ENCODE measurements at places on chromosomes 1 and 21. TPM values are rescaled to one million over a fixed set of nuclear protein-coding genes. Genes with fewer than 3 reads are reported as not detected.

DNA sequence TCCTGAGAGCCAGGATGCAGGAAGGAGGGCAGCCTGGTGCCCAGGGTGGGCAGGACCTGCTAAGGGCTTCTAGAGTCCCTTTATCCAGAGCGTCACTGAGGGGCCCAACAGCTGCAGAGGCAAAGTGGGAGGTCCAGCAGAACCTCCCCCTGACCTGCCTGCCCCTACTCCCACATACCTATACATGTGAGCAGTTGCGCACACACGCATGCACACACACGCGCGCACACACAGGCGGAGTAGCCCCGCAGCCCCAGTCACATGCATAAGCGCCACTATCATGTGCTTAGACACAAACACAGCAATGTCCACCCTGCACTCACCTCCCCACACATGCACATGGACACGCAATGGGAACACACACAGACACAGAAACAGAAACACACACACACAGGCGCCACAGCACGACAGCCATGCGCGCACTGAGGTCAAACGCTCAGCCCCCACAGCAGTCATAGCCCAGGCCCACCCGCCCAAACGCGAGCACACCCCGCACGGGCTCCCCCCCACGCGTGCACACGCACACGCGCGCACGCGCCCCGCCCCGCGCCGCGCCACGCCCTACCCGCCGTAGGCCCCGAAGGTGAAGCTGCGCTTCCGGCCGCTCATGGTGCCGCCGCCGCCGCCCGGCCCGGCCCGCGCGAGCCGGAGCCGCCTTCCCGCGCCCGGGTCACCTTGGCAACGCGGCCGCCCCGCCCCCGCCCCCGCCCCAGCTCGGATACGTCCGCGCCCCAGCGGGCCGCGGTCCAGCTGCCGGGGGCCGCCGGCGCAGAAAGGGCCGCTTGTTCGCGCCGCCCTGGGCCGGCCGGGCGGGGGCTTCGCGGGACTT is 17.7 kb downstream of the RAP1GAP start:
- no peaks in the 10 kb centered on the region for H3K36me3 ChIP-seq
- DNase-seq = peak; percentile 80
- no peak overlapping the region for H3K27ac ChIP-seq

Gene WLS
- 128 TPM for total RNA-seq

- H3K27me3 ChIP-seq = no peaks in the 10 kb centered on the region
- no peak overlapping the region for H3K27ac ChIP-seq
- no peak overlapping the region for H3K4me3 ChIP-seq
- no peak for DNase-seq
- H3K36me3 ChIP-seq = no peaks in the 10 kb centered on the region
These were observed 487.6 kb upstream of the CAMK1G start for GRCh38 chr1:209095627-209096595.

Gene SPATC1L
- total RNA-seq = 15.6 TPM

Gene AADACL4
- total RNA-seq = not detected

Gene OBSCN
- total RNA-seq = 24.6 TPM

Gene TRIM17
- total RNA-seq = 3.3 TPM

Gene TEDDM1
- total RNA-seq = not detected

DNA sequence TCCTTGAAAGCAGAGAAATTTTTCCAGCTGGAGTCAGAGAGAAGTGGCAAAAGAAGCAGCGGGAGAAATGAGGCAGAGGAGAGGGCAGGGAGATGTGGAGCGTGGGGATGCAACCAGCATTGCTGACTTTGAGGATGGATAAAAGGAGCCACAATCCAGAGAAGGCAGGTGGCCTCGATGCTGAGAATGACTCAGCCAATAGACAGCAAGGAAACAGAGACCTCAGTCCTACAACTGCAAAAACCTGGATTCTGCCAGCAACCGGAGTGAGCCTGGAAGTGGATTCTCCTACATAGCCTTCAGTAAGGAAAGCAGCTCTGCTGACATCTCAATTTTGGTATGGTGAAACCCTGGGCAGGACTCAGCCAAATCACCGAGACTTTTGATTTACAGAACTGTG is 128.9 kb upstream of the ATP1B1 start:
- H3K27ac ChIP-seq = no peak overlapping the region
- no peaks in the 10 kb centered on the region for H3K36me3 ChIP-seq
- no peak for DNase-seq
- no peaks in the 10 kb centered on the region for H3K4me1 ChIP-seq
- no peaks in the 10 kb centered on the region for H3K27me3 ChIP-seq

GRCh38 chr1:63922848-63923247 is 149.0 kb downstream of the ROR1 start:
- DNase-seq = no peak
- no peaks in the 10 kb centered on the region for H3K27me3 ChIP-seq
- H3K4me3 ChIP-seq = no peak overlapping the region
- peaks cover 46% of the 10 kb centered on the region for H3K4me1 ChIP-seq
- peak overlapping the region; percentile 84 for H3K27ac ChIP-seq

- no peak for DNase-seq
- no peak overlapping the region for H3K4me3 ChIP-seq
- no peaks in the 10 kb centered on the region for H3K36me3 ChIP-seq
- no peak overlapping the region for H3K27ac ChIP-seq
- no peaks in the 10 kb centered on the region for H3K27me3 ChIP-seq
- no peaks in the 10 kb centered on the region for H3K4me1 ChIP-seq
These were observed 57.3 kb downstream of the JAK1 start for GRCh38 chr1:64909031-64909430.

- no peaks in the 10 kb centered on the region for H3K4me1 ChIP-seq
- peaks cover 3% of the 10 kb centered on the region for H3K36me3 ChIP-seq
- no peaks in the 10 kb centered on the region for H3K27me3 ChIP-seq
- H3K4me3 ChIP-seq = peak within 1 kb of the TSS; percentile 78
These were observed at the start of gene DVL1 for GRCh38 chr1:1349256-1350012. TSS of gene DVL1 (minus strand) at chr1:1349418. CDS start at chr1:1349065, 353 bp downstream.

DNA sequence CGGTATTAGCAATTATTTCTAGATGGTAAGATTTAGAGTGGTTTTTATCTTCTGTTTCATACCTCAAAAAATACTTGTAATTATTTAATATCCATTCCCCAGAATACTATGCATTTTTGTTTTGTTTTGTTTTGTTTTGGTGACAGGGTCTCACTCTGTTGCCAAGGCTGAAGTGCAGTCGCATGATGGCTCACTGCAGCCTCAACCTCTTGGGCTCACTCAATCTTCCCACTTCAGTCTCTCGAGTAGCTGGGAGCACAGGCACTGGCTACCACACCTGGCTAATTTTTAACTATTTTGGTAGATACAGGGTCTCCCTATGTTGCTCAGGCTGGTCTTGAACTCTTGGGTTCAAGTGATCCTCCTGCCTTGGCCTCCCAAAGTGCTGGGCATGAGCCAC is 252.7 kb downstream of the AKT3 start:
- no peak for DNase-seq
- no peaks in the 10 kb centered on the region for H3K36me3 ChIP-seq
- H3K27me3 ChIP-seq = no peaks in the 10 kb centered on the region
- H3K4me1 ChIP-seq = no peaks in the 10 kb centered on the region

DNA sequence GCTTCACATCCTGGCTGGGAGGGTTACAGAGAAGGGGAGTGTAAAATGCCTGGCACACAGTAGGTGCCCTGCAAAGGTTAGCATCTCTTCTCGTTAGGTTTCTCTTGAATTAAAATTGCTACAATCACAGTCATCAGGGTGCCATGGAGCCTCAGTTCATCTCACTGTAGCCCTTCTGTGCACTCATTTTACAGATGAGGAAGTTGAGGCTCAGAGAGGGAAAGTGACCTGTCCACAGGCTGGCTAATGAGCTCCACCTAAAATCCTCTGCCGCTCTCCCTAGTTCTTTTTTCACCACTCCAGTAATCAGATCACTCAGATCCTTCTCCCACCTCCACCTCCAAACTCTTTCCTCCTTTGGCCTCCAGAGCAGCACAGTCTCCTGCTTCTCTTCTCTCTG is 13.5 kb upstream of the AHDC1 start:
- peaks cover 6% of the 10 kb centered on the region for H3K4me1 ChIP-seq
- no peak for DNase-seq
- H3K4me3 ChIP-seq = no peak overlapping the region
- H3K27me3 ChIP-seq = no peaks in the 10 kb centered on the region
- H3K36me3 ChIP-seq = no peaks in the 10 kb centered on the region

- no peaks in the 10 kb centered on the region for H3K27me3 ChIP-seq
- no peak overlapping the region for H3K4me3 ChIP-seq
- no peak overlapping the region for H3K27ac ChIP-seq
- no peak for DNase-seq
- no peaks in the 10 kb centered on the region for H3K4me1 ChIP-seq
These were observed 31.3 kb downstream of the CACNA1E start for GRCh38 chr1:181514298-181515290.

GRCh38 chr1:115165776-115166175 is 76.5 kb upstream of the TSPAN2 start:
- DNase-seq = no peak
- H3K27ac ChIP-seq = no peak overlapping the region
- H3K36me3 ChIP-seq = no peaks in the 10 kb centered on the region
- no peaks in the 10 kb centered on the region for H3K4me1 ChIP-seq
- H3K27me3 ChIP-seq = no peaks in the 10 kb centered on the region
- no peak overlapping the region for H3K4me3 ChIP-seq

Gene PEAR1
- 15.1 TPM for total RNA-seq

DNA sequence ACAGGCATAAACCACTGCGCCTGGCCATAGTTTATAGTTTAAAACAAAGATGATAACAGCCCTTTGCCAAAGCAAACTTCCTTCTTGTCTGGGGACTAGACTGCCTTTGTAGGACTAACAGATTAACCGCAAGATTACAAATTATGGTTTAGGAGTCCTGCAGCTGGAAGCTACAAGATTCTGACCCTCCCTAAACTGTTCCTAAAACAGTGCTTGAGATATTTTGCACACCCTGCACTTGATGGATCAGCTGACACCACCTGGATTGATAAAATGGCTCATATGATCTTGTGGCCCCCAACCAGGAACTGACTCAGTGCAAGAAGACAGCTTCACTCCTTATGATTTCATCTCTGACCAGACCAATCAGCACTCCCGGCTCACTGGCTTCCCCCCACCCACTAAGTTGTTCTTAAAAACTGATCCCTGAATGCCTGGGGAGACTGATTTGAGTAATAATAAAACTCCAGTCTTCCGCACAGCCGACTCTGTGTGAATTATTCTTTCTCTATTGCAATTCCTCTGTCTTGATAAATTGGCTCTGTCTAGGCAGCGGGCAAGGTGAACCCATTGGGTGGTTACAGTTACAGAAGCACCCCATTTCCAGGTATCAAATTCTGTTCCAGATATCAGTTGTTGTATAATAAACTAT is 13.8 kb upstream of the RNF11 start:
- H3K4me1 ChIP-seq = no peaks in the 10 kb centered on the region
- DNase-seq = no peak
- peaks cover 7% of the 10 kb centered on the region for H3K27me3 ChIP-seq
- H3K27ac ChIP-seq = no peak overlapping the region

Gene PATJ
- 115 TPM for total RNA-seq

Gene C1QTNF12
- 1.5 TPM for total RNA-seq

GRCh38 chr1:8714173-8714572 is 103.3 kb downstream of the RERE start:
- H3K27ac ChIP-seq = no peak overlapping the region
- DNase-seq = no peak
- H3K4me3 ChIP-seq = no peak overlapping the region
- no peaks in the 10 kb centered on the region for H3K36me3 ChIP-seq
- no peaks in the 10 kb centered on the region for H3K27me3 ChIP-seq

DNA sequence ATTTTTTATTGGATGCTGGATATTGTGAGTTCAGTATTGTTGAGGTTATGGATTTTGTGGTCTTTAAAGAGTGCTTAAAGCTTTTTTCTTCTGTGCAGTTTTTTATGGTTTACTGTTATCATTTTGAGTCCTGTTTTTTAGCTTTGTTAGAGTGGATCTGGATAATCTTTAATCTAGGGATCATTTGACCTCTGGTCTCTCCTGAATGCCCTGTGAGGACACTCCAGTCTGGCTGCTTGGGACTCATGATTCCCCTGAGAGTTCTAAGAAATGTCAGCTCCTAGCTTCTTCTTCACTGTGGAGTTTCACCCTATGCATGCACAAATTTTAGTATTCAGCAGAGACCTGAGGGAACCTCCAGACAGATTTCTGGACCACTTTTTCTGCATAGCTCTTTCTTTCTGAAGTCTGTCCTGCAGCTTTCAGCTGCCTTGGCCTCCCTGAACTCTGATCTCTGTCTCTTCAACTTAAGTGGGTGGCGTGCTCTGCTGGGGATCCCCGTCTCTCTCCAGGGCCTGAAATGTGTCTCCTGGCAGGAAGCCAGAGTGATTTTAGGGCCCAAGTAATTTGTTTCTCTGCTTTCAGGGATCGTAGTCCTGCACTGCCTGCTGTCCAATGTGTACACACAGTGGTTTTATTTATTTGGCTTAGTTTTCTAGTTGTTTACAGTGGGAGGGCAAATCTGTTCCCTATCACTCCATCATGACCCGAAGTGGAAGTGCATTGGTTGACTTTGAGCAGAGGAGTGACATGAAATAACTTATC is 14.7 kb downstream of the PEX14 start:
- H3K4me3 ChIP-seq = no peak overlapping the region
- no peak for DNase-seq
- no peaks in the 10 kb centered on the region for H3K27me3 ChIP-seq
- H3K27ac ChIP-seq = no peak overlapping the region
- H3K36me3 ChIP-seq = peaks cover 3% of the 10 kb centered on the region
- peaks cover 6% of the 10 kb centered on the region for H3K4me1 ChIP-seq

Data from lung (tissue), 17 donors.